HCT116 (cell line): ENCODE measurements at places on chromosomes 2 and 18.

- DNase-seq, result no peak
Observed at GRCh38 chr2:45755585-45756335, 104.3 kb downstream of the PRKCE start.

DNA sequence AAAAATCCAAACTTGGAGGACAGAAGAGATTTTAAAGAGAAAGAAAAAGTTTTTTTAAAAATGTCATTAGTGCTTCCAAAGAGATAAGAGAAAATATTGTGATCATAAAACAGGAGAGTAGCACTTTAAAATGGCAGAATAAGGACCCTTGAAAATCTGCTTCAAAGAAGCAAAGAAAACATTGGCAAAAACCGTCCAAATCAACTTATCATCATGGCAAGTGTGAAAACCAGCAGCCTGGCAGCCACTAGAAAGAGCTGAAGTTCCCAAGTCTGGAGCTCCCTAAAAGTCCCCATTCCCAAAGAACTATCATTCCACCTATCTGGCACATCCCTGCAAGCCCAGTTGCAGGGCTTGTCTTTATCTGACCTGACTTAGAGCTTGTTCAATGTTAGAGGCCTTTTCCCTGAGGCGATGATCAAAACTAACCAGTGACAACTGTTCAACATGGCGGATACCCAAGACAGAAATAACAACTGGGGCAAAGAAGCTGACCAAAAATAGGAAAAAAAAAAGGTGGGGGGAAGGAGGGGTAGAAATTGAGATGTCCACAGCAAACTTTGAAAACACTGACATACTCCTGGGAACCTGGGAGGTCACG lies 24.6 kb upstream of the RNU4ATAC start:
- DNase-seq, result no peak

GRCh38 chr2:128746356-128746755 lies 427.7 kb upstream of the HS6ST1 start:
- no peak for DNase-seq

- DNase-seq, result no peak
Observed at GRCh38 chr2:136116813-136117390, 1.0 kb downstream of the CXCR4 start.

DNA sequence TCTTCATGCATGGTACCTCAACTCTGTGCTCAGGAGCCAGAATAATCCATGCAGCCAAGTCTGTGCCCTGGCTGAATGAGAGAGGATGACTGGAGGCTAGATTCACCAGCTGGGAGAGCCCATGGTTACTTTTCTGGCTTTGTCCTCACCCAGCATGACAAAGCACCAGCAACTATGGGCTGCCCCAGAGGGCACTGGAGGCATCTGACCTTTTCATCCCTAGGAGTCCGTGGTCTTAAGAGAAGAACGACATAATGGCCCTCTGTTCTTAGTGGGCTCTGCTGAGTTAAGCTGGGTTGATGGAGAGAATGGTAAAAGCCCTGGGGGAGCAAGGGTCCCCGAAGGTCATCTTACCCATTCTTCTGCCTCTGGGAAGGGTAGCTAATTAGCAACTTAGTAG lies 54.6 kb upstream of the TNP1 start:
- DNase-seq, result no peak

GRCh38 chr2:86446060-86446459 lies 4.9 kb downstream of the KDM3A start:
- no peak for DNase-seq

DNA sequence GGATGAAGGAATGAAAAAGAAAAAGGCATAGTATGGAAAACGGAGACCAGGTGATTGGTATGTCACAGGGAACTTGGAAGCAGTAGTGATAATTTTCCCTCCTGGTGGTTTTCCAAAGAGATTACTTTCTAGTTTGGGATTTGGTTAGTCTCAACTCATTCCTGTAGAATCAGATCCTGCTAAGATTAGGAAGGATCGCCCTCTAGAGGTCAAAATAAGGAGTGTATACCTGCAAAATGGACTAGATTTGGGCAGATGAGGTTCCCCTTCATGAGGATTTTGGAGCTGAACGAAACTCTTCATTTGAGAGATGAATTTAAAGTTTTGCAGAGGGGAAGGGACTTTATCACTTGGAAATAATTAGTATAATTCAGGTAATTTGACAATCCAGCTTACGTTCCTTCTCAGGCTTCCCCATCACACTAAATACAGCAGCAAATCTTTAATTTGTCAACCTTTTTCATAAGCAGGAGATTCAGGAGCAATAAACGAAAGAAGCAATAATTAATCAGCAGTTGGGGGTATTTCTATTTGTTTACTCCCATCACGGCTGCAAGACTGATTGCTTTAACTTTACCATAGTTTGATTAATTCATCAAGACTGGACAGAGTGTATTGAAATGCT lies 65.2 kb downstream of the CCDC195 start:
- DNase-seq, result peak; percentile 53

GRCh38 chr18:2417861-2418610 lies 153.3 kb downstream of the METTL4 start:
- DNase-seq, result no peak

DNA sequence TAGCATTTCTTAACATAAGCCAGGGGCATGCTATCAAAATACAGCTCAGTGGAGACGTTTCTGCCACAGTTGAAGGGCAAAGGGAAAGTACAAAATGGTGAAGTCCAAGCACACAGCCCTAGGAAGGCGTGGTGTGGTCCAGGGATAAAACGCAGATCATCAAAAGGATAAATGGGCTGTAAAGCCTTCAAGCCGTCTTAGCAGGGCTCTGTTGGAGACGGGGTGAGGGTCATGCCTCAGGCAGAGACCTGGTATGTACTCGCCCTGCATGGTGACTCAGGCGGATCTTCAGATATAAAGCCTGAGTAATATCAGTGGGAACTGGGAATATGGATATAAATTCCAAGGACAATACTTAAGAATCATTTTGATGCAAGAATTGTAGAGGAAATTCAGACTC lies 61.2 kb downstream of the NGEF start:
- no peak for DNase-seq

DNA sequence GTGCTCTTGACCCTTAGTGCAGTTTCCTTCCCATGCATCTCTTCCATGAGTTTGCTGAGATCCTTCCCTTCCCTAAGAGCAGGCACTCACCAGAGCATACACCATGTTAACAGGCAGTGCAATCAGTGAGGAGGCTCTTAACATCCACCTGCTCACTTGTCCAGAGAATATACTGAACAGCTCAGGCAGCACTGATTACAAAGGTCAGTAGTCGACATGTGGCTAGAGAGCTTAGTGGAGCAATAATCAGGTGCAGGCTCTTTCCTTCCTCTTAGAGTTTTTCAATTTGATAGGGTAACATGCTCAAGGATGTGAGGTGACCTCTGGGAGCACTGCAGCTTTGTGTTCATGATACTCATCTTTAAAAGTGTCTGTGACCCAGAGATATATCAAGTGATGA lies 144.1 kb upstream of the SETBP1 start:
- no peak for DNase-seq
